ENCODE measurements at places on chromosomes 11 and 22.
A peak's percentile ranks its signal among the peaks of the same experiment; 100 is the strongest.

DNA sequence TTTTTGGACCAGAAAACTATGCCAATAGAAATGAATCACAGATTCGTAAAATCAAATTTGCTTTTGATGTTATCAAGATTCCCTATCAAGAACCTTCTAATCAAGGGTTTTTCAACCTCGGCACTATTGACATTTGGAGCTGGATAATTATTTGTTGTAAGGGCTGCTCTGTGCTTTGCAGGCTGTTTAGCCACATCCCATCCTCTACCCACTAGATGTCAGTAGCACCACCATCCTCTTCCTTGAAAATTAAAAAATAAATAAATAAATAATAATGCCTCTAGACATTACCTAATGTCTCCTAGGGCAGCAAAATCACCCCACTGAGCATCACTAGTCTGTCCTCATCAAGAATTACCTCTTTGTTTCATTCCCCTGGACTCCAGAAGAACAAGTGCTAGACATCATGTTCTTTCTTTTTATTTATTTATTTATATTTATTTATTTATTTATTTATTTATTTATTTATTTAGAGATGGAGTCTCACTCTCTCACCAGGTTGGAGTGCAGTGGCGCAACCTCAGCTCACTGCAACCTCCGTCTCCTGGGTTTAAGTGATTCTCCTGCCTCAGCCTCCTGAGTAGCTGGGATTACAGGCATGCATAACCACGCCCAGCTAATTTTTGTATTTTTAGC lies 744.7 kb downstream of the KCNA4 start:
- peak; percentile 45 for DNase-seq

GRCh38 chr22:24507716-24508115 lies 12.6 kb downstream of the UPB1 start:
- no peak for DNase-seq

DNA sequence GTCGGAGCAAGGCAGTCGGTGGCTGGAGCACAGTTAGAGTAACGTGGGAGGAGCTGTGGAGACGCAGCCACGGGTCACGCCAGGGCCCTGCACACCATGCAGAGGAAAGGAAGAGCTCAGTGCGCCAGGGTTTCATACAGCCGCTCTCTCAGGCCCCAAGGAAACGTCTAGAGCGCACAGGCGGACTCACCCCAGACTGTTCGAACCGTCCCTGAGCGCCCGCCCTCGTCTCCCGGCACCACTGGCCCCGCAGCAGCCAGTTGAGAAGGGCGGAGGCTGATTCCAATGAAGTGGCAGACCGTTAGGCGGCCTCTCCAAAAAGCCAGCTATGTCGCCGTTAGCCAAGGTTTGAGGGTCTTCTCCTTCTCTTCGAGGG lies 483 bp upstream of the HYLS1 start:
- DNase-seq = peak; percentile 54

- no peak for DNase-seq
These were observed 11.6 kb downstream of the LIF start for GRCh38 chr22:30234786-30235470.

DNA sequence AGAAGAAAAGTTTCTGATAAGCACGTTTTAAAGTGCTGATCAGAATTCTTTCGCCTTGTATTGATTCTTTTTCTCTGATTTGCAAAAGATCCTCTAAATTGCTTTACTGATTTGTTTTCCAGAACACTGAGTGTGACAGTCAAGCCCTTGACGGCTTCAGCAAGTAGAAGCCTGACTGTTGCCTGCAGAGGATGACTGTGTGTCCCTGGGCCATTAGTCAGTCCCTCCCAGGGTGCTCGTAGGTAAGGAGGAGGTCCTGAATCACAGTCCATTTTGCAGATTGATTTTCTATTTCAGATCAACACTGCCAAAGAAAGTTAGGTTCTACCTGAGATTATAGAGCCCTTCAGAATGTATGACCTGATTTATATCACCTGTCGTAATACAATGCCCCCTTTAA lies 38.6 kb upstream of the POGLUT3 start:
- DNase-seq = no peak

- DNase-seq = no peak
These were observed 71.4 kb upstream of the B3GNT6 start for GRCh38 chr11:76962583-76963416.

DNA sequence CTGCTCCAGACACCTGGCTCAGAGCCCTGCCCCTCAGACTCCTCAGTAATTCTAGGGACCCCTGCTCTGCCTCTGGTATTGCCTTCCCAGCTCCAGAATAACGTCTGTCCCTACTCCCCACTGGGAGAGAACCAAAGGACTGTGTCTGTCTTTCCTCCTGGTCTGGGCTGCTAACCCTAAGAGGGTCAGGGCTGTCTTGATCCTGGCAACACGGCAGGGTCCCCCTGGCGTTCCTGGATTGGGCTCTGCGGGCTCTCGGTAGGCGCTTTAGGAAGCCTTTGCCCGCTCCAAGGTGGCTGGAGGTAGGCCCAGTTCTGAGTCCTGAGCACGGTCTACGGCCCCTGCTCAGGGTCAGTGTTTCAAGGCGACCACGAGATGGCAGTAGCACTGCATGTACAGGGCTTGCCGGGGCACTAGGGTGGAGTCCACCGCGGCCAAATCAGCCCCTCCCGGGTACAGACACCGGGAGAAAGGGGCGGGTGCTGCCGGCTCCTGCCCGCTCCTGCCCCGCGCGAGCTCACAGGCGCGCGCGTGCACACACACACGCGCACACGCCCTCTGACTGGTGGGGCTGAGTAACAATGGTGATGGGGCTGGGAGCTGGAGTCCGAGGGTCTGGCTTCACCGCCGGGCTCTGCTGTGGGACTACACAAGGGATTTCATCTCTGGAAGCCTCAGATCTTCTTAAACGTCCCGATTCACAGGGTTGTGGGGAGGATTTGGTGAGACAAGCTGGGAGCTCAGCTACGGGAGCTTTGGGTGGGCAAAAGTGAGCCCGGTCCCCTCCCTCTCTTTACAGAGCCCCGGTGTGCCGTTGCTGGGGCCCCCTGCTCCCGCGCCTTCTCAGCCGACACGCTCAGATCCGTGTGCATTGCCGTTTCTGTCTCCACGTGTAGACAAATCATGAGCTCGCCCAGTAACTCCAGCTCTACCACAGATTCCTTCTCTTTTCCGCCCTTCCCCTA lies 30.1 kb upstream of the HMOX1 start:
- peak; percentile 73 for DNase-seq

DNA sequence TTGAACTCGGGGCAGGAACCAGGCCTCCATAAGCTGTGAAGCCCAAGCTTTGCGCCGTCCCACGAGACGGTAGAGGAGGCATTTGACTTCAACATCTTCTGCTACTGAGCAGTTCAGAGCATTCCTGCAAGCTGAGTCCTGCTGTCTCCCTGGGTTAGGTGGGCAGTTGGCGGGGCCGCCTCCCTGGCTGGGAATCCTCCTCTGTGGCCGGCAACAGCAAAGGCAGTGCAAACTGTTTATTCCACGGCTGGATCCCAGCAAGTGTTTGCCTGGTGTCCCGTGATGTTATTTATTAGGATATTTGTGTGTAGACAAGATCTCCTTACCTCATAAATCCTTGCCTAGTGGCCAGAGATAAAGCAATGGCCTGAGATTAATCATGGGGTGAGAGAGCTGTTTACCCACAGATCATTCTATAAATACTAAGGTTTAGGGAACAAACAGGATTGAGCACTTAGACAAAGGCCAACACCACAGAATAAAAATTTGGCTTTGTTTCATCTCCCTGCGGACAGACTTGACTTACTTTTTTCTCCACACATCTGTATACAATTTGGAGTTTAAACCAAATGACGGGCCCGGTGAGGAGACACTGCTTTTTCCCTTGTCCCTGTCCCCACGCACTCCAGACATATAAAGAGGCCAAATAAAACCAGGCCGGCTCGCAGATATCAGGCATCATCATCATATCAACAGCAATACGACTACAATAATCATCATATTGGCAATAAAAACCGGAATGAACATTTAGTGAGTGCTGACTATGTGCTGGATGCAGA lies 63.4 kb downstream of the NAT10 start:
- DNase-seq = no peak

- DNase-seq = no peak
These were observed 92.5 kb upstream of the CD82 start for GRCh38 chr11:44472916-44473315.
